Chondrocyte (in vitro differentiated cells): ENCODE measurements at places on chromosomes 4 and X. TPM values are rescaled to one million over a fixed set of nuclear protein-coding genes. Genes with fewer than 3 reads are reported as not detected.

DNA sequence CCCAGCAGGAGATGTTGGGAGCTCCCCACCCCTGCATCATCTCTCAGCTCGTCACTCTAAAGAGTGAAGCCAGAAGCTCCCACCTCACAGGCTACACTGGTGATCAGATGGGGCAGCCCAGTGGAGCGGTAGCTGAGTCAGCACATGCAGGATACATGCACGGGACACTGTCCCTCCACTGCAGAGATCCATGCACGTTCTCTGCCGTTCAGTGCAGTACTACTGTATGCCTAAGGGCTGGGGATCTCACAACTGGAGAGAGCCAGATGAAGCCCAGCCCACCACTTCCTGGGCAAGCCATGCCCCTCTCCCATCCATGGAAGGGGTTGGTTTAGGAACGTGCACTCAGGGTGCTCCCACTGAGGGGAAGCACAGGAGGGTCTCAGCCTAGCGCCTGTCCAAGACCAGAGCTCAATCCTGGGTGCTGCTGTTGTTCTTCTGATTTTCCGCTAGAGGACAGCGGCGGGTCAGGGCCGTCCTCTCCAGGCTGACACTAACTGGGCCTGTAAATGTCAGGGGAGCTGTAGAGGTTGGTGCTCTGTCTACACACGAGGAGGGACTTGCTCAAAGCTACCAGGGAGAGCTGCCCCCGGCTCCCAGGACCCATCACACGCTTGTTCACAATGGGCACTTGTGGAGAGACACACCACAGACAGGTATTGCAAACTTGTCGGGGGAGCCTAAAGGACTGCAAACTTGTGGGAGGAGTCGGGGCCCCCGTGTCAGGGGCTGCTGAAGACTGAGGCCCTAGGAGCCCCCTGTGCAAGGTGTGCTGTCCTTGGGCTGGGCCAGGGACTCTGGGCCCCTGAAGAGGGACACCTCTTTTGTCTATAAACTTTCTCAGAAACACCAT, 18.2 kb upstream of the ABLIM2 start:
- DNase-seq, result no peak

Gene RAB40A
- total RNA-seq, result 0.41 to 0.56 TPM (median 0.45 TPM) in 3 replicates

GRCh38 chr4:169849456-169849855, 91.7 kb upstream of the HPF1 start:
- DNase-seq, result no peak

GRCh38 chrX:135384161-135384836, 37.4 kb upstream of the SMIM10L2A start:
- no peak for DNase-seq

Gene SCML2
- 2.8 to 3.3 TPM (median 3.0 TPM) in 3 replicates for total RNA-seq

Gene MAGEB17
- not detected in 3 replicates for total RNA-seq

DNA sequence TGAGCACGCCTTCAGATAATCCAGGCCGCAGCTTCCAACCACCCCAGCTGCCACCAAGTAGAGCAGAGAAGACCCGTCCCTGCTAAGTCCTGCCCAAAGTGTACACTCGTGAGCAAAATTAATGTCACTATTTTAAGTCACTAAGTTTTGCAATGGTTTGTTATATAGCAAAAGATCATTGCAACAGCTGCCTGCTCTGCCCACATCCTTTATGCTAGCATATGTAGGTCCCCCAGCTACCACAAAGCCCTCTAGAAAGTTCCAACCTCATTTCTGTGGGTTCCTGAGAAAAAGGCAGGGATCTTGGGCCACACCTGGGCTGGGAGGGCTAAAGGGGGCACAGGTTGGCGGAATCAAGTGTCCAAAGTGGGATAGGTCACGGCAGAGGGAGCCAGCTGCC, 346.9 kb downstream of the BCOR start:
- no peak for DNase-seq

Gene RHOXF1
- total RNA-seq, result not detected in 3 replicates

DNA sequence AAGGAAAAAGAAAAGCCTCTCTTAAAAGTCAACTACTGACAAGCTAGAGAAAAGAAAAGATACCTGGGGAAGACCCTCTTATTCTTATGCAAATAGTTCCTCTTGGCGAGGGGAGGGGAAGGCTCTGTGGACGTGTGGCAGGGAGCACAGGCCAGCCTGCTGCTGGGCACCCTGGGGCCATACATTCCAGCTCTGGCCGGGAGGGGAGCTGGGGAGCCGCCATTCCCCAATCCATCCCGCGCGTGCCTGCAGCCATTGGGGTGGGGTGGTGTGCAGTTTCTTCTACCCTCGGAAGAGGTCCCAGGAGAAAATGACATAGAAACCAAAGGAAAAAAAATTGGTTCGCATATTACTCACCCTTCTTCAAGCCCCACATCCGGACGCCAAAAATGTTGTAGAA, 1496.4 kb downstream of the RPA4 start:
- DNase-seq, result no peak

Gene APOOL
- 23.6 to 33.0 TPM (median 25.6 TPM) in 3 replicates for total RNA-seq

GRCh38 chr4:66653937-66654336, 891.4 kb downstream of the CENPC start:
- no peak for DNase-seq

Gene UGT2B7
- total RNA-seq, result 2.4 to 7.1 TPM (median 6.5 TPM) in 3 replicates

Gene CT45A5
- total RNA-seq, result not detected in 3 replicates

GRCh38 chr4:101102114-101102742, 245.1 kb downstream of the PPP3CA start:
- no peak for DNase-seq

GRCh38 chr4:85697854-85698253, 222.9 kb downstream of the ARHGAP24 start:
- DNase-seq, result no peak

DNA sequence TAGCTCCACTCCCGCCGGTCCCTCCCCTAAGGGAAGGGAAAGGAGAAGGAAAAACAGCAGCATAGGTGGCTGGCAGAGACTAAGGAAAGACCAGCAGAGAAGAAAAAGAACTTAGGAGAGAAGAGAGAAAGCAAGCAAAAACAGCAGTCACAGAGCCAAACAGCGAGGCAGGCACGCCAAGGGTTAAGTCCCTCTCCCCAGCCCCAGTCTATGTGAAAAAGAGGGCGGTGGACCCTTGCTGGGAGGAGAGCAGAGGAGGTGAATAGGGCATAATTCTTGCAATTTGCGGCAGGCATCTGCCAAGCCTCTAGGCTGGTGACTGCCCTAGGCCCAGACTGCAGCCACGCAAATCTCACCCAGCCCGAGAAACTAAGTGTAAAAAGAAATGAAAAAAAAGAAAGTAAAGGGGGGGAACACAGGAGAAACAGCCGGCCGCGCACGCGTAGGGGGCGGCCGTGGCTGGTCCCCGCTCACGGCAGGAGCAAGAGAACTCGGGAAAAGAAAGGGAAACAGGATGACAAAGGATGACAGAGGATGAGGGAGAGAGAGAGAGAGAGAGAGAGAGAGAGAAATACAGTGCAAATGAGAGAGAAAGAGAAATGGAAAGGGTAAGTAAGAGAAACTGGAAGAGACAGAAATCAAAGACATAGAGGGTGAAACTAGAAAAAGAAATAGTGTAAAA, 48.6 kb downstream of the MAGEA9 start:
- DNase-seq, result no peak

Gene PORCN
- 10.8 to 23.1 TPM (median 12.5 TPM) in 3 replicates for total RNA-seq

DNA sequence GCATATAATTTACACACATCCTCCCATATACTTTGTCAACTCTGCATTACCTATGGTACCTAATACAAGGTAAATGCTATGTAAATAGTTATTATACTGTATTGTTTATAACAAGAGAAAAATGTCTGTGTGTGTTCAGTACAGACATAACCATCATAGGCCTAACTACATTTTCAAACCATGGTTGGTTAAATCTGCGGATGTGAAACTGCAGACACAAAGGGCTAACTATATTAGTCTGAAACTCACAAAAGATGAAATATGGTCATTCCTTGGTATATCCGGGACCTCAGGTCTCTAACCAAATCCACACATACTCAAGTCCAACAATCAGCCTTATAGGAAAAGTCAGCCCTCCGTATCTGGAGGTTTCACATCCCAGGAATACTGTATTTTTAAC, 13.5 kb downstream of the MAPK10 start:
- DNase-seq, result no peak

DNA sequence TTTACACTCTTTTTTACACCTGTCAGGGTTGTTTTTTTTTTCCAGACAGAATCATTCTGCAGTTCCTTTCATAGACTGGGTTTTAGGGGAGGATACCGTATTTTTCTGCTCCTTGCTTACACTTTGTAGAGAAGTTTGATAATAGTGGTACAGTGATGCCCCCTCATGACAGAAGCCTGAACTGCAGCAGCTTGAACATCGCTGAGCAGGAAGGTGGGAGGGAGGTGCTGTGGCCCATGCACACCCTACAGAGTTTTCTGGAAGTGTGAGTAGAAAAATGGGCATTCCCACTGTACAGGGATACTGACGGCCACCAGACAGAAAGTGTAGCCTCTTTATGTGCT, 54.5 kb downstream of the RAB40A start:
- no peak for DNase-seq

DNA sequence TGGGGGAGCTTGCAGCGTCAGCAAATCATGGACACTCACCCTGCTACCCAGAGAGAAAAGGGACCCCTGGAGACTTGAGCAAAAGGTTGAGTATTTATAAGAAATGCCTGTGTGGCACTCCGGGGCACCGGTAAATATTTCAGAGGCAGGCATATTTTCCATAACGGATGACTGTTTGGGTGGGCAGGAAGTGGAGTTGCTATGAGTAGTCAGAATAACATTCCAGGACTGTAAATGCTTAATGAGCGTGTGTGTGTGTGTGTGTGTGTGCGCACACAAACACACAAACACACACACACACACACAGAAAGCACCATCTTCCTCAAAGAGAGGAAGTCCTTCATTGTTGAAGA, 74.6 kb downstream of the MXRA5 start:
- DNase-seq, result no peak

DNA sequence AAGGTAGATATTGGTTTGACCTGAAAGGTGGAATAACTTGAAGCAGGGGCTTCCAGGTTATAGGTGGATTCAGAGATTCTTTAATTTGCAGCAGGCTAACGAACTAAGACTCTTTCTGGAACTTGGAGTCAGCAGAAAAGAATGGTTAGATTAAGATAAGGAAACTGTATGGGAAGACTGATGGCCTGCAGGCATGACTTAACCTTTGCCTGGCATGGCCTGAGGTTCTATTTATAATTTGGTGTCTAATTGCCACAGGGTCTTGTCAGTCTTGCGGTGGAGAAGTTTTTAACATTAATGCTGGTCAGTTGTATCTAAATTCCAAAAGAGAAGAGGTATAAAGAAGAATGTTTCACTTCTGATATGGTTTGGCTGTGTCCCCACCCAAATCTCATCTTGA, 110.3 kb upstream of the VCX3A start:
- DNase-seq, result no peak

DNA sequence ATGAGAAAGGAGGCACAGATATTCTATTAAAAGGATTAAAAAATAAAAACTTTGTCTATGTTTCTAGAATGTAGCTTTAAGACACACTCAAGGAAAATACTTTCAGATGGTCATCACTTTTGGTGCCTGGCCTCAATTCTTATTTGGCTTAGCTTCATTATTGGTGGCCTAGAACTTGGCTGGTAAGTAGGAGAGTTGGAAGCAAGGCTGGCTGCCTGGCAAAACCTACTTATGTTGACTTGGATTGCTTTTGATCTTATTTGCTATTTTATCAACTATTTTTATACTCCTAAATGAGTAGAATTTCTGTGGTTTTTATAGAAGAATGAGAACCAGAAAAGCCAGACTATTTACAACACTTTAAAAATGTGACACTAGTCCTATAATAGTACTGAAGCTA, 35.3 kb upstream of the JADE3 start:
- DNase-seq, result no peak

DNA sequence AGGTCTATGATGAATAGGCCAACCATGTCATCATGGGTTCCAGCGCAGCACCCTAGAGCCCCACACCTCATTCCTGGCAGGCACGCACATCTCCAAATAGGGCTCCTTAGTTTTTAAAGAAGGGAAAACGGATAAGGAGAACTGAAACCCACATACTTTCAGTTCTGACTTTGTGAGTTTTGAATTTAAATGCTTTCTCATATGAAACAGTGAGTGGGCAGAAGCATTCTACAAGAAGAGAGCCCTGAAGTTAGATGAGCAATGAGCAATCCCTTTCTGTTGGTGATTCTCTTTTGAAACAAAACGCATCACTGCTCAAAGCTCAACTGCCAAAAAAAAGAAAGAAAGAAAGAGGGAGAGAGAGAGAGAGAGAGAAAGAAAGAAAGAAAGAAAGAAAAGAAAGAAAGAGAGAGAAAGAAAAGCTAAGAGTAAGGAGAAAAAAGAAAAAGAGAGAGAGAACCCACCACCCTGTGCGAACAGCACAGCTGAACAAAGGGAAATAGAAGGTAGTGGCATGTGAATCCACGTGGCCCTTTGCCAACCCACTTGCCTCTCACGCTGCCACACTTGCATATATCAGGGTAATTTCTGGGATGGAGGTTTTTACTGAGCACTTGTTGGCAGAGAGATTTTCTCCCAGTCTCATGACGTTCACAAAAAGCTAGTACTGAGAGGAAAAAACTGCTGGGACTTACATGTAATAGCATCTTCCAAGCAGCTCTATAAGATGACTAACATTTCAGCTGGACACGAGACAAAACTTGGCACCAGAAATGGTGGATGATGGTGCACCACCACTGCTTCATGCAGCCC, 31.0 kb downstream of the TMSB4X start:
- DNase-seq, result no peak

GRCh38 chrX:1391370-1391706, 575 bp downstream of the SLC25A6 start:
- DNase-seq, result no peak

Gene DIPK2B
- total RNA-seq, result not detected in 3 replicates

DNA sequence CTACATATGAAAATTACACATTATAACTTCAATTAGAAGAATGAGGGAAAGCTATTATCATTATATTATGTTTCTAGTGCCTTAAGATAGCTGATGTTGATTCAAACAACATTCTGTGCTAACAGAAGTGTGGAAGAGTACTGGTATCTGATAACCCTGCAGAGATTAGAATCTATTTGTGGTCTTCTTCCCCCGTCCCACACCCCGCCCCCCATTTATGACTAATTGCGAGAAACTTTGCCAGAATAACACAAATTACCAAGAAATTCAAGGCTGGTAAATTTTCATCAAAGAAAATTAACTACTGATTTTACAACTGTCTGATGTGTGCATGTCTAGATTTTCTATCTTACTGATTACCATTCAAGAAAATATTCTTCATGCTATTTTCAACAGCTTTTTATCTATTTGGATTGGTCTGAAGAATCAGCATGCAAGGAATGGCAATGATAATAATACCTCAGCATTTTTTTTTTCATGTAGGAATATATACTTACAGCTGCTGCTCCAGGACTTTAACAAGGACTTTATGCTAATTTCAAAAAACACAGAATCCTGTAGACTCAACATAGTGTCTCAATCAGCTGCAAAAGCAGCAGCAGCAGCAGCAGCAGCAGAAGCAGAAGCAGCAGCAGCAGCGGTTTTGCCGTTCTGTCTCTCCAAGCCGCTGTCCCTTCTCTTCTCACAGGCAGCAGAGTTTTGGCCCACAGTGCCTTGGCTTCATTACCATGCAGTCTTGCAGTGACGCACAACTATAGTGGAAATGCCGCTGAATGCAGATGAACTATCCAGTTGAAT, 126.7 kb downstream of the FRYL start:
- DNase-seq, result no peak

DNA sequence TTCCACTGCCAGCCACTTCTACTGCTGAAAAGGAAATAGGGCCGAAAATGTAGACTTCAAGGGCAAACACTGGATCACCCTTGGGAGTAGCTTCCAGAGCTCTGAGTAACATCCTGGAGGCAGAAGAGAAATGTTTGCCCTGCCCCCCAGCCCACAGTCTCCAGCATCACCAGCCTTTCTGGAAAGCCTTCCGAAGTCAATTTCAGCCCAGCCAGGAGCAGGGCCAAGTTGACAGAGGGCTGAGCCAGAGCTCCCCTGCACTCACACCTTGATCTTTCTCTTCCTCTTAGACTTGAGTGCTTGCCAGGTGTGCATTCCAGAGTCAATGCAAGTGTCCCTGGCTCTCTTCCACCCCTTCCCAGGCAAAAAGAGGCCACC, 35.2 kb downstream of the SLC25A5 start:
- DNase-seq, result peak; percentile 81

Gene RTL3
- total RNA-seq, result 0.22 to 0.28 TPM (median 0.24 TPM) in 3 replicates
